CD4-positive, alpha-beta T cell treated with Interleukin-2 at 100 ng/mL for 4 hours (primary cell): ENCODE measurements at places on chromosomes 2 and 18.
A peak's percentile ranks its signal among the peaks of the same experiment; 100 is the strongest.

GRCh38 chr2:146721486-146721885, 1123.3 kb upstream of the ACVR2A start:
- no peak for DNase-seq

GRCh38 chr2:46355756-46356155, 58.5 kb downstream of the EPAS1 start:
- no peak for DNase-seq

GRCh38 chr2:172200495-172201085, 97.9 kb upstream of the DLX2 start:
- DNase-seq, result peak; percentile 25

DNA sequence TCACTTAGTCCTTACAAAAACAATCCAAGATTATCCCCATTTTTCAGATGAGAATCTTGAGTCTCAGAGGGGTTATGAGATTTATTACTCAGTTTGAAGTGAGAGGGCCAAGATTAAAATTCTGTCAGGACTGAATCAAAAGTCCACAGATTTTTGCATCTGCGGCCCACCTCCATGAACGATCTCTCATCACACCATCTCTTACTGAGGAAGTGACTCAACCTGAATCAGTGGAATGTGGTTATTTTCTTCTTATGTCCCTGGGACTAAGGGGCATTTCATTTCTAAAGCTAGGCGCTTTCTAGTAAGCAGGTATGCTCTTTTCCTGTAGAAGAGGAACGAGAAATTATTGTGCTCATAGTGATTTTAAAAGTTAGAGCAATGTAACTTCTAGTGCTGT, 360.3 kb upstream of the SPHKAP start:
- DNase-seq, result no peak

DNA sequence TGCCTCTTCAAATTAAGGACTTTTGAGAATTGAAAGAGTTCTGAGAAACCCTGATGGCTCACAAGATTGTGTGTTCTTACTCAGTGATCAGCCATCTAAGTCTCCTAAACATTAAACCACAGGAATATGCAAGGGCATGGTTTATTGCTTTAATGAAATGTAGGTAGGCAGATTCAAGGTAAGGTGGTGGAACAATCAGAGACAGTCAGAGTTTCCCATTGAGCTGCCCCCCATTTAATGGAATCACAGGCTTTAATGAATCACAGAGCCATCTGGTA, 107.8 kb upstream of the LRATD1 start:
- no peak for DNase-seq

DNA sequence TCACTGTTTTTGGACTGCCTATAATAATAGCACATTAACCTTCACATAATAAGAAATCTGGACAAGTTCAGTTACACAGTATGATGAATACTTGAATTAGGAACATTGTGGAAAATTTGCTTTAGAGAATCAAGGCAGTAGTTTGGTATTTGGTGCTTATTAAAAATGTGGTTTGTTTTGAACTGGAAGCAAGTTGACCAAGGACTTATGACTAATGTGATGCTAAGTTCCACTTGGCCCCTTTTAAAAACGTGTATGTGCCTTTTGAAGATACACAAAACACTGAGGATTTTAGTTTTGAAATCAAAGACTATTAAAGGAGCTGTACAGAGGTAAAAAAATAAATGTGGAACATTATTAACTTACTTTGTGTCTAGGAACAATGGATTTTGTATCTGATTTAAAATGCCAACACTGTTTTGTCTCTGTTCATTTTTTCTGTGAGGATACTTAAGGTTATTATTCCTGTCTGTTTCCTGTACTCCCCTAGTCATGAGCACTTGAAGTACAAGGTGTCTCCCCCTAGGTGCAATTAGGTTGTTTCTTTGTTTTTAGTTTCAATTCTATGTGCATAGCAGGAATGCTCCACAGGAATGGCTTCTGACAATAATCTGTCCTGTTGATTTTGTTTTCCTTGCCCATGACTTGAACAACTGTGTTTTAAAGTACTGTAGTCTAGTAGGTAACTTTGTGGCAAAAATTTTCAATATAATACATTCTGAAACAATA, 49.6 kb upstream of the PTH2R start:
- DNase-seq, result no peak

DNA sequence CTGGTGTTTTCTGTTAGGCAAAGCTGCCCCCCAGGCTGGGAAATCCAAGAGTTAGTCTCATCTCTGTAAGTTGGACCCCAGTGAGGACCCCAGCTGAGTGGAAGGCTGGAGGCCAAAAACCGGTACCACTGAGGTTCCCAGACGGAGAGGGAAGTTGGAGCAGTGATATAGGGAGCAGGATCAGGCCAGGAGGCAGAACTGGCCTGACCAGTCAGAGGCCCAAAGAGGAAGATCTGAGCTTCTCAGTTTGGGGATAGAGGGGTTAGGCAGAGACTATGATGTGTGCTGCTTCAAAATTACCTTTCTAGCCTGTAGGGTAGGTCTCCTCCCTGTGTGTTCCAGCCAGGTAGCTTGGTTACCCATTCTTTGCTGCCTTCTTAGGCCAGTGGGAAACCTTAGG, 4.6 kb upstream of the RNF181 start:
- DNase-seq, result no peak

GRCh38 chr2:109637749-109638570, 23.8 kb downstream of the SOWAHC start:
- no peak for DNase-seq

- DNase-seq, result no peak
Observed at GRCh38 chr2:55111570-55112228, 61.4 kb upstream of the RTN4 start.

DNA sequence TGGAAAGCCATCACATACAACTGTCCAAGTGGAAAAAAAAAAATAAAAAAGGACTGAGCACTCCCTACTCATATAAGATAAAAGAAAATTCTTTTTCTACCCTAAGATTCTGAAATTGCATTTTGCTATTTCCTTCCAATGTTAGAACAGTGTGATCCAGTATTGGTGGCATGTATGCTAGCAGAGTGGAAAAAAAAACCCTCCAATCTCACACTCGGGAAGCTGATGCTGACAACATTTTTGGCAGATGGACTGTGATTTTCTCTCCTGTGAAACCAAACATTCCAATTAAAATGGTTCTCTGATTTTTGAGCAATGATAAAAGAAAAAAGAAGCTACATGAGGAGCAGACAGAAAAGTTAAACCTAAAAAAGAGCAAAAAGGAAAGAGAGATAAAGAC, 419.8 kb downstream of the DPP10 start:
- DNase-seq, result no peak

- no peak for DNase-seq
Observed at GRCh38 chr2:112640800-112641675, 4.7 kb upstream of the SLC20A1 start.

GRCh38 chr18:42925036-42925435, 190.4 kb downstream of the RIT2 start:
- DNase-seq, result no peak

DNA sequence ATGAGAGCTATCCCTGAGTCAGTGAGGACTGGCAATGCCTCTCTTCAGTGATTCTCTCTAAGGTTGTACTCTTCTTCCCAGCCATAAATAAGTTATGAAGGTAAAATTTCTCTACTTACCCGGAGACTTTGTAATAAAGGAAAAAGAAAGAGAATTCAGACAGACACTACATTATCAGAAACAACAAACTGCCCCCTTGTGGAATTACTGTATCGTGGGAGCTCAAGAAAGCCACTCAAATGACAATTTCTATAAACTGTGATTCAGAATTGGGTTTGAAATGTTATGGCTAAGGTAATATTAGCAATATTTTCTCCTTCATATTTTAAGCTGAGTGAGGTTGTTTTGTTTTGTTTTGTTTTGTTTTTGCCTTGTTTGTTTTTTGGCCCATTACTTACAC, 155.8 kb upstream of the TANK start:
- DNase-seq, result no peak

DNA sequence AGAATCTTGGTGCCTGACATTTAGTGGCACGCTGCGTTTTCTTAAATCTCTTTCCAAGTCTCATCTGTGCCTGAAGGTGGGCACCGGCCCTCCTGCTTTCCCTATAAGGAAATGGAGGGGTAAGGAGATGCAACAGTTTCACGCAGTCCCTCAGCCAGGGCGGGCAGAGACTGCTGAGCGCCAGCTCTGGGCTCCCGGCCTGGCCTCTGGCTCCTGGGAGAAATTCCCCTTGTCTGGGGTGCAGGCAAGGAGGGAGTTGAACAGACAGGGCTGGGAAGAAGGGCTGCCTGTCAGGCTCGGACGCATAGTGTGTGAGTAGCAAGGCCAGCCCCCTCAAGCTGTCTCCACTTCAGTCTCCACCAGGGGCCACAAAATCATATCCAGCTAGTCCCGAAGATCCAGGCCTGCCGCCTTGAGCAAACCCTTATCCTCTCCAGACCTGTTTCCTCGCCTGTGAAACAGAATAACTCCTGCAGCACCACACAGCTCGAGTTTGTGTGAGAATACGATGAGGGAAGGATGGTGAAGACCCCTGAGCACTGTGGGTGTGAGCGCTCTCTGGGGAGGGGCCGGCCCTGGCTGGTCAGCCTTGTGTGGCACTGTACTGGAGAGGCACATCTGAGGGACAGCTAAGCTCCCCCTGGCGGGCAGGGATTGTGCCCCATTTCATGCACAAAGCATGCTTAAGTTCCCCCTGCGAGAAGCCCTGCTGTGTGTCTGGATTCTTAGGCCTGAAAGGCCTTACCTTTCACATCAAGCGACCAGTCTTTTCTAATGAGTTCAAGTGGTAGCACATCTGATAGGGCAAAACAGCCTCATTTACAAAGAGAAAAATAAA, 33.8 kb downstream of the SDC1 start:
- DNase-seq, result no peak

GRCh38 chr2:60717691-60718090, 38.4 kb upstream of the PAPOLG start:
- DNase-seq, result no peak

- DNase-seq, result no peak
Observed at GRCh38 chr2:206020171-206020570, 65.8 kb downstream of the INO80D start.

- DNase-seq, result no peak
Observed at GRCh38 chr2:197137231-197137630, 173.3 kb downstream of the ANKRD44 start.

- DNase-seq, result no peak
Observed at GRCh38 chr2:207201416-207201815, 35.7 kb upstream of the KLF7 start.

GRCh38 chr2:227853204-227853629, 18.2 kb upstream of the DAW1 start:
- DNase-seq, result no peak

- DNase-seq, result no peak
Observed at GRCh38 chr2:113196839-113197238, 23.1 kb downstream of the PSD4 start.
